A172 (cell line): ENCODE measurements at places on chromosomes 7 and 10. TPM values are rescaled to one million over a fixed set of nuclear protein-coding genes. Genes with fewer than 3 reads are reported as not detected.
A peak's percentile ranks its signal among the peaks of the same experiment; 100 is the strongest.

POLR2J2 gene
- total RNA-seq = 2.4 and 2.8 TPM in 2 replicates

NPTX2 gene
- total RNA-seq = 0.07 TPM in 1 of 2 replicates, not detected in the other

FGL2 gene
- 0.09 TPM in 1 of 2 replicates, not detected in the other for total RNA-seq

TFPI2 gene
- total RNA-seq = 6.2 and 6.5 TPM in 2 replicates

SAP25 gene
- 0.19 and 0.55 TPM in 2 replicates for total RNA-seq

OR13A1 gene
- not detected in 2 replicates for total RNA-seq

GRCh38 chr10:3425261-3425660, 252.7 kb upstream of the PITRM1 start:
- no peak for DNase-seq

DNA sequence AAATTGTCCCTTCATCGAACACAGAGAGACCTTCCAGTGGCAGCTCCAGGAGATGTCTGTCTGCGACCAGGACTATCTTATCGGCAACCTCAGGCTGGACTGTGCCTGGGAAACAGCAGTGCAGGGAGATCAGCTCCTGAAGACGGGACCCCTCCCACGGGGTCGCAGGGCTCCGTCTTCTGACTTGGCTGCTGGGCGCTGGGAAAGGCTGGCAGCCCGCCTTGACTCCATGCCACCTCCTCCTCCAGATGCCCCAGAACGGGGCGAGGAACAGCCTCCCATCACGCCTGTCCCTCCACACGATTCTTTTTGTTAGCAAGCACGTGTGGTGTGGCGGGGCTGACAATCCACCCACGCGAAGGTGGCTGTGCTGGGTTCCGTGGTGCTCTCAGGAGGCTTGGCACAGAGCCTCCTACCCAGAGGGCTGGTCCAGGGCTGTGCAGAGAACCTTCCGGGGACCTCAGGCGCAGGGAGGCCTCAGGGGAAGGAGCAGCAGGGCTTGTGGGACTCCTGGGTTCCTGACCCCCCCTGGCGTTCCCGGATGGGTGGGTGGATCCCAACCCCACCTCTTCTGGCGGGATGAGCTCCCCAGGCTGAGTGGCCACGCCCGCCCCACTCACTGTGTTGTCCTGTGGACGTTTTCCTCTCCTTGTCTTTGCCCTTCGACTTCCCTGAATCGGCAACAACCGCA, 47.6 kb upstream of the NKX6-2 start:
- no peak for DNase-seq

GRCh38 chr10:89164920-89165319, 42.2 kb downstream of the CH25H start:
- DNase-seq = no peak

DNA sequence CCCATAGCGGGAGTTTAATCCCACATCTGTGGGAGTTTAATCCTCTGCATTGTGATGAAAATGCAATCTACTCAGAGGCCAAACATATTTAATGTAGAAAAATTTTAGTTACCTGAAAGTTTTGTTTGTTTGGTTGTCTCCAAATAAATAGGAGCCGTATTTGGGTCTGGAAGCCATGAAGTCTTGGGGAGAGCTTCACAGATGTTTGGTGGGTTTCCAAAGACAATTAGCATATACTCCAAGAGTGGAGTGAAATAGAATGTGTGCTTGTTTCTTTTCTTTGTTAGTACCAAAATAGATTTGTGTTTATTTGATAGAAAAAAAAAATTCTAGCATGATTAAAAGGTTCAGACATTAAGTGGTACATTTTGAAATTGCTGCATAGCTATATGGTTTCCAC, 50.9 kb downstream of the ANK3 start:
- no peak for DNase-seq

GRCh38 chr7:123662755-123663154, 7.1 kb downstream of the LMOD2 start:
- no peak for DNase-seq

GRCh38 chr7:94042381-94042780, 38.2 kb upstream of the BET1 start:
- DNase-seq = no peak

GRCh38 chr7:150722431-150722931, 6.1 kb downstream of the GIMAP1 start:
- no peak for DNase-seq

DNA sequence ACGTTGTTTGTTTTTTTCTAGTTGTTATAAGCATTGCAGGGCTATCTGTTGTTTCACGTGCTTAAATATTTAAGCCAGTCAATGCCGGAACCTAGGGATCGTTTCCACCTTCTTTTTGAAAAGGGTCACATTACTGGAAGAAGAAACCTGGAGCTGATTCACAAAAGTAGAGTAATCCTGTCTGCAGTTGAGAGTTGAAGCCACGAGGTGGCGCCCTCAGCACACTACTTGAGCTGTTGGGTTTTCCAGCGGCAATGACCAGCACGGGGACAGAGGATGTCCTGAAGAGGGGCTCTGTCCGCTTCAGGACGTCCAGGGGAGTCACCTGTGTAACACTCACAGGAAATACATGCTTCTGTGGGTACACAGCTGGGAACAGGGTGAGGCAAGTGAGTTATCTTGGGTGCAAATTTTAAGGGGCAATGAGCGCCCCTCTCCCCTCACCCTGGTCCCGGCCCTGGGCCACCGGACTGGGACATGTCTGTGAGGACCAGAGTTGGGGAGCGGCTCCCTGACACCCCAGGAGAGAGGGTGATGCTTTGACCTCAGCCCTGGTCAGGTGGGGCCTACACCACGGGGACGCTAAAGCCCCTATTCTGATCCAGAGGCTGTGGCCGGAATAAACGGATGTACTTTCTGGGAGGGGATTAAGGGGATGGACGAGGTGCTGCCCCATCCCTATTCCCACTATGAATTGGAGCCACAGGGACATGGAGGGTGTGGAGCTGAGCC, 26.3 kb upstream of the WDFY4 start:
- DNase-seq = peak; percentile 55

DNA sequence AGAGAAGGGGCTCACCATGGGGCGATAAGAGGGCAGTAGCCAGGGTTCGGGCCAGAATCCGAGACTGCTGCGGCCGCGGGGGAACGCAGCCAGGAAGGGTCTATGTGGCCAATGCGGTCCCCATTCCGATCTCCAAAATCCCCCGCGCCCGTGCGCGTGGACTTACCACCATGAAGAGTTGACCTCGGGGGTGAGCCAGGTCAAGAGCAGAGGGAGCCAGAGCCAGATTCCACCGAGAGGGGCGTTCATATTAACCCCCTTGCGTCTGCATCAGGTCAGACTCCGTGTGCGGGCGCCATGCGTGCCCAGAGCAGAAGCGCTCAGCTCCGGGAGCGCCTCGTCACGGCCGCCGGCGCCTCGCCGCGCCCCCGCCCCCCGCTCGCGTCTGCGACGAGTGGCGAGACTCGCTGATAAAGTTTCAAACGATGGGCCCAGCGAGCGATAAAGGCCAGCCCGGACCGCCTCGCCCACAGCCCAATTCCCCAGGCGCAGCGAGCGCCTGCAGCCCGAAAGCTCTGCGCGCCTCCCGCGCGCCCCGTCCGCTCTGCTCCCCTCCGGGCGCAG, at the start of gene WNT2:
Gene WNT2 (minus strand): TSS at position 318 of the 564 bp plus-strand sequence. CDS start 69 bp downstream, at position 249.
- DNase-seq = no peak

GRCh38 chr10:66214721-66215404, 711.0 kb upstream of the LRRTM3 start:
- DNase-seq = no peak

DNA sequence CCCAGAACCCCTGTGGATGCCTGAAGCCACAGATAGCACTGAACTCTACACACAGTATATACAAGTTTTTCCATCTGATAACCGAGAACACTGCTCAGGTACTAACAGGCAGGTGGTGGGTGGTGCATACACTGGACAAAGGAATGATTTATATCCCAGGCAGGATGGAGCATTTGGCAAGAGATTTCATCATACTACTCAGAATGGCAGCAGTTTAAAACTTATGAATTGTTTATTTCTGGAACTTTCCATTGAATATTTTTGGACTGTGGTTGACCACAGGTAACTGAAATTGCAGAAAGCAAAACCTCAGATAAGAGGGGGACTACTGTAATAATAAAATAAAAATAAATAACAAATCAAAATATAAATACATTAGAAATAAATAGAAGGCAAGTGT, 10.9 kb upstream of the KCNMA1 start:
- DNase-seq = no peak

DNA sequence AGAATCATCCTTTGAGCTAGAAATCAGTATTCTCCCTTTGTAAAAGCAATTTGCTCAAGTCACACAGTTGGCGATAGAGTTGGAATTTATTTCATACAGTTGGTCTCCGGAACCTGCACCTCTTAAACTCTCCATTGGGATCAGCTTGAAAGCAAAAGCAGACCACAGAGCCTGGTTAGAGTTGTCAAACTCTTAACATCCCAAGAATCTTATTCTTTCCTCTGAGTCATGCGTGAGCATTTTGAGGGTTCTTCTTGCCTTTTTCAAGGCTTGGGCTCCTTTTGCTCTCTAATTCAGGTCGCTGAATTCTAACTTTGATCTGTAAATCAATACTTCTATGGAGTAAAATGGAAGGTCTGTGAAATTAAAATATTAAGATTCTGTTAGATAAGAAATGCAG, 19.6 kb upstream of the SCIN start:
- peak; percentile 25 for DNase-seq

GRCh38 chr10:5274795-5275194, 78.2 kb downstream of the AKR1C4 start:
- no peak for DNase-seq

DNA sequence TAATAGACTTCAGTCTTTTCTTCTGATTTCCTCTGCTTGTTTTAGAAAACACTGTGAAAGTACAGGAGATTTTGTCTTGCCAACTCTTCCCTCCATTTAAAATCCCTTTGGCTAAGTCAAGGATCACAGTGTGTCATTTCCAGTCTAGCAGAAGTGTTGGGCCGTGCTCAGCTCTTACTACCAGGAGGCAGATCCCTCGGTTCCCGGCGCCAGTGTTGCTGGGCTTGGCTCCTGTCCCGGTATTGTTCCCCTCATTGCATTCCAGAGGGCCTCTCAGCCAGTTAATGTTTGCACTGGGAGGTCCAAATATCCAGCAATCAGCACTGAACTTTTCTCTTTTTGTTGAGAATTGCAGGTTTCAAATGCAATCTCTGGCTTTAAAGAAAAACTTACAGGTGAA, 612.1 kb upstream of the MGMT start:
- no peak for DNase-seq

DNA sequence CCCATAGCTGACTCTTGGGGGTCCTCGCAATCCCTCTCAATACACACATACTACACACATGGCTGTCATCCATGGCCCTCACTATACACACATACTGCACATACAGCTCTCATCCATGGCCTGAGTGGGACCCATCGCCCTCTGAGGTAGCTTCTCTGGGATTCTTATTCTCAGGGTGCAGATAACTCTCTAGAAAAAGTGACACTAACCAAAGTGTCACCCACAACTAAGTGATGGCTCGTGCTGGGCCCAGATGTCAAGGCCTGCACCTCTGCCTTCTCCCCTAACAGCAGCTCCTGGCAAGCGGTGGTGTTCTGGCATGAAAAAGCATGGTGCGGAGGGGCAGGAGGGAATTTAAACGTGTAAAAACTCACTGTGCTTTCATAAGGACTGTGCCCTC, 62.7 kb upstream of the ZPBP start:
- DNase-seq = no peak

GRCh38 chr10:110770243-110770642, 101.5 kb upstream of the PDCD4 start:
- DNase-seq = no peak
